C1 segment of cervical spinal cord (tissue), 14 donors: ENCODE measurements at places on chromosomes 6 and 20.

DNA sequence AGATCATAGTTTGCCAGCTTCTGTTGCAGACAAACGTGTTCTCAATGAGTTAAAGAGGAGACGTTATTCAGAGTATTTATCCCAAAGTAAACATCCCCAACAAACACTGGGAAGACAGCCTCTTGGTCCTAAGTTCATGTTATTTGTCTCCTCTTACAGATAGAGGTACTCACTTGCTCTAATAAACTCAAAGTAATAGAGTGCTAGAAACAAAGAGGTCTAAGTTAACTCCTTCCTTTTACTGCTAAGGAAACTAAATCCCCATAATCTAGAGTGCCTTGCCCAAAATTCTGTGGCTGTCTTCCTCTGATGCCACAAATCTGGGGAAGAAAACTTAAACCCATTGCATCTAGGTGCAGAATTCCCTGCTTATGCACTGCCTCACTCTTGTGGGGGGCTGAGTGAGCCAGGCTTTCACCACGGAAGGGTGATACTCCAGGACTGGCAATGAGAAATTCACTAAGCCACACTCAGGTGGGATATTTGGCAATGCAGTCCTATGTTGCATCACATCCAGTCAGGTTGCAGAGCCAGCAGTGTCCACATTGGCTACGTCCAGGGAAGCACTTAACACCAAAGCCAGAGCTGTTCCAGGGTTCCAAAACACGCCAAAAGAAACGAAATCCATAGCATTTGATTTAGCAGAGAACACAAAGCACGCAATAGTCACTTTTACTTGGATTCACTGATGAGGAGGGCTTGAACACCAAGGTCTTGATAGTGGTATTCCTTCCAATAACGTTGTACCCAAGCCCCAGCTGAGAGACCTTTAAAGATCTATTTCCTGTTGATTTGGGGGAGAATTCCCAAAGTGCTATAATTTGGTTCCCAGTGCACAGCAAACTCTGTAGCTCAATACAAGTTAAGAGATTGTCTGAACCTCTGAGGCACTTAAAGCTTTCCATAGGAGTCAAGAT, 81.0 kb upstream of the FOXQ1 start:
- DNase-seq: no peak

DNA sequence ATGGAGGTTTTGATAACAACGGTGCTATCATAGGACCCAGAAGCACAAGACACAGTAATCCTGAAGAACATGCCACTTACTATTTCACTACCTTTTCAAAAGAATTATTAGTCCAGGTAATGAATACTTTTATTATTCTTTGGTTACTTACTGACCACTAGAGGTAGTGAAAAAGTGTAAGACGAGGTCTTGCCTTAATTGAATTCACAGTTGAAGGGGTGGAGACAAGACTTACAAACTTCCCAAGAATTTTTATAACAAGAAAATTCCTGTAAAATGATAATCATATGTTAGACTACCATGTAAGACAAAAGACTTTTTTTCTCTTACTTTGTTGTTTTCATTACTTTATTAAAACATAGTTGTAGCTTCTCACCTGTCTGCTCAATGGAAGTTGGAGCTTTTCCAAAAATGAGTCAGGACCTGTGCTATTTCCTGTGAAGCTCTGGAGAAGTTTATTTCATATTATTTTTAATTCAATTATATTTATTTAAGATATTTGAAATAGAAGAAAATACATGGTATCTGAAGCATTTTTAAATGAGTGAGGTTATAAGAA, 52.4 kb downstream of the DOP1A start:
- DNase-seq: no peak

DNA sequence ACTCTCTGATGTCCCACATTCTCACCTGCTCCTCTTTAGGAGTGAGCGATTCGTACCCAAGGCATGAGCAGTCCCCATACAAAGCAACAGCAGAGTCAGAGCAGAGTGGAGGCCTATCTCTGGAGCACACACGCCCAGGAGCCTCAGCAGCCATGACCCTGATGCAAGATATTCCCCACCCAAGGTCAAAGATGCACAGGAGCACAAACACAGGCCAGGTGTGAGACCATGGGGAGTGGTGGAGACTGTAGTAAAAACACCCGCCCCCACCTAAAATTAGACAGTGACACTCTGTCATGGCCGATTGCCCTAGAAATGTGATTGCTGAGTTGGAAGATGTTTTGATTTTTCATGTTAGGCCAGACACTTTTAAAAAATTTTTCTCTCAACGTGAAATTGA, 21.4 kb downstream of the RRBP1 start:
- DNase-seq: no peak

- no peak for DNase-seq
Observed at GRCh38 chr6:139591075-139591865, 216.8 kb upstream of the CITED2 start.

DNA sequence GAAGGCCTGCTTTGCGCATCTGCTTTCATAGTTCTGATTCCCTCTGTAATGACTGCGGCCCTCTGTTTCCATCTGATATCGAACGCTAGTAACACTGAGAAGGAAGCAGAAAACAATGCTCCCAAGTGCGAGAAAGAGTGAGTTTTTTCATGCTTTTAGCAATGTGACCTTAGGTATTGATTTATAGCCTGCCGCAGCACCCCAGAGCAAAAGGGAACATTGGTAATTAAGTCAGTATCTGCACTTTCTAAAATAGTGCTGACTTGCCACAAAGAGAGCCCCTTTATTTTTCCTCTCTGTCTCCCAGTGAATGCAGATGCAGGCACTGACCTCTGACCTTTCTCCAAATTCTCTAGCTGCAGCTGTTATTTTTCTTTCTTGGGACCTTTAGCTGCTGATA, 129.8 kb downstream of the HDGFL1 start:
- no peak for DNase-seq
